ENCODE measurements at places on chromosomes 11 and 22. TPM values are rescaled to one million over a fixed set of nuclear protein-coding genes. Genes with fewer than 3 reads are reported as not detected.

Gene KCNK7
- 0.27 TPM for total RNA-seq

Gene PTPRJ
- total RNA-seq = 40.8 TPM

Gene ADM
- total RNA-seq = 51.9 TPM

Gene EFCAB6
- total RNA-seq = not detected

Gene MUC5AC
- not detected for total RNA-seq

Gene SUN2
- 214 TPM for total RNA-seq

Gene NCR3LG1
- 8.3 TPM for total RNA-seq

Gene GPR83
- not detected for total RNA-seq

Gene C11orf42
- not detected for total RNA-seq

Gene OR5D16
- total RNA-seq = not detected

Gene MCAM
- 87.4 TPM for total RNA-seq

Gene NLRP10
- not detected for total RNA-seq

Gene OR4A16
- not detected for total RNA-seq

Gene OR51B5
- total RNA-seq = not detected

Gene BTG4
- not detected for total RNA-seq

Gene LUZP2
- 2.4 TPM for total RNA-seq

Gene NAV2
- total RNA-seq = 35.2 TPM

Gene CCDC15
- total RNA-seq = not detected

Gene CCDC81
- total RNA-seq = 0.41 TPM

Gene CTSF
- 80.6 TPM for total RNA-seq

Gene CCND1
- total RNA-seq = 78.0 TPM

Gene OR52L1
- not detected for total RNA-seq

Gene DBX1
- total RNA-seq = not detected

Gene MS4A3
- total RNA-seq = not detected

Gene CEP126
- 1.1 TPM for total RNA-seq

Gene RTCB
- 104 TPM for total RNA-seq

Gene BDNF
- total RNA-seq = 0.14 TPM
